Ureter (tissue), 1 donor: ENCODE measurements at places on chromosomes 5 and 9.

GRCh38 chr5:173522518-173522917 is 93.9 kb downstream of the BOD1 start:
- DNase-seq: no peak

GRCh38 chr5:76457674-76458485 is 54.8 kb downstream of the IQGAP2 start:
- no peak for DNase-seq

DNA sequence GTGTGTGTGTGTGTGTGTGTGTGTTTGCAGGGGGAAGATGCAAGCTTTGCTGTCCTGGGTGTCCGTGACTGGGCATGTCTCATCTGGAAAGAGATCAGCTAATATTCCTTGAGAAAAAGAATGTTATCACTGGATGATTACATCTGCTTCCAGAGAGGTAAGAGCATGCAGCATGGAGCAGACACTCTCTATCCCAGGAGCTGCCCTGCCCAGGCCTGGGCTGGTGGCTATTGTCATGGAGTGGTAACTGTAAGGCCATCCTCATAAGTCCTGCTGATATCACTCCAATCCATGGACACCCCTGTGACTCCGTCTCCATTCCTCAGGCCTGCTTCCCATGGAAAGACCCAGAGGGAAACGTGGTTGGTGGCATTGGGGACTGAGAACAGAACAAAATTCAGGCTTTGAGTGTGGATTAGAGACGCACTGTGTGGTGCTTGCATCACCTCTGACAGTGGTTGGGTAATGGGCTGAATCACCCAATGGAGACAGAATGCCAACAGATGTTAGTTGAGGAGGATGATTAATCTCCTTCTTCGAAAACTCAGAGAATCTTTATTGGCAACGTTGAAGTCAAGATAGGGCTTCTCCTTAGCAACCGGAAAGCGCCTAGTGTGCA is 52.0 kb upstream of the KCNIP1 start:
- no peak for DNase-seq

DNA sequence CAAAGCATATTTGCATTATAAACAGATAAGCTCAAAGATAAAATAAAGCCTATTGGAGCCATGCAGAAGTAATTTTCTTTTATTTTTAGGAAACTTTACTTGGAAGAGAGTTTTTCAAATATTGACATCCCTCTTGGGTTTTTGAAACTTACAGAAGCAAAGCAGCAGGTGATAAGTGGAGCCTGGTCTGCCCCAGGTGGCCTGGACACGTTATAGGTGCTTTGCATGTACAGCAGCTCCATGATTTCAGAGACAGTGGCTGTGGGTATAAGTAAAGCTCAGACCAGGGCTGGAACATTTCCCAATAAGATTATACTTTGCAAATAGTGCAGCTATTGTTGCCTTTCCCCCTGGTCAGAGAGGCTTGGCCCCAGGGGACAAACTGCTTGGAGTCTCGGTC is 51.5 kb downstream of the CCDC192 start:
- DNase-seq: no peak

DNA sequence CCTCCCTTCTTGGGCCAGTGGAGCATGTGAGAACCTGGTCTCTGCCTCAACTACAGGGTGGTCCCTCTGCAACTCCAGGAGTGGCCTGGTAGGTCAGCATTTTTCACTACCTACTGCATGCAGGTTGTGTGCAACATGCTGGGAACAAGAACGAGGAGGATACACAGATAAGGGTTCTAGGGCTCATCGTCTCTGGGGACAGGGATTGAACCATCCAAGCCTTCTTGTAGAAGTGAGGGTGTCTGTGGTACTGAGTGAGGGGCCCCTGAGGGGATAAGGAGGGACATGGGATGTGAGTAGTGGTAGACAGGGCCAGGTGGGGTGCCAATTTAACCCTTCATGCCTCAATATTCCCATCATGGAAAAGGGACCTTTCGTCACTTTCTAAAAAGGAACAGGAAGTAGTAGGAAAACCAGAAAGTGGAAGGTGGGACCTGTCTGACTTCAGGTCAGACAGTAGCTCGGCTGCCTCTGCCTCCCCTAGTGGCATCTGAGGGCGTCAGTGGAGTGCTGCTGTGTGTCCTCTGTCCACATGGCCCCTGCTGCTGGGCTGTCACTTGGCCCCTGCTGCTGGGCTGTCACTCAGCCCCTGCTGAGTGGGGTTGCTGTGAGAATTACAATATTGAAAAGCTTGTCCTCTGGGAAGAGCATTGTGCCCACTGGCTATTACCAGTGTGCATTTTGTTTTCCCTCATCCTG is 48.6 kb upstream of the RNU6ATAC start:
- no peak for DNase-seq

DNA sequence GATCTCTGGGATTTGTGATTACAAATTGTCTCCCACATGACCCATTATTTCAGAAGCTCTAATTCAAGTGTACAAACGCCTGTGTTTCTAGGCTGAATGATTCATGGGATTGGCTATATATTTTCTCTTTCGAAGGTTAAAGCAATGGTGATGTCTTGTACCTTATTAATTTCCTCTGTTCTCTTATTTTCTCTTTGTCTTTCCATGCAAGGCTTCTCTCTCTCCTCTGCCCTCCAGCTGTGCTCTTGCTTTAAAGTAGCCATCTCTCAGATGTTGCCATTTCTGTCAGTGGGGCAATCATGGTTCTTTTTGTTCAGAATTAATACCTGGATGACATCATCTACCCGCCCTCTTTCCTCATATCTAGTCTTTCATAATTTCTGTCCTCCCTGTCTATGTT is 184.3 kb upstream of the ATP10B start:
- no peak for DNase-seq

- DNase-seq: no peak
These were observed 1.0 kb downstream of the CSNK1A1 start for GRCh38 chr5:149550268-149550583.

DNA sequence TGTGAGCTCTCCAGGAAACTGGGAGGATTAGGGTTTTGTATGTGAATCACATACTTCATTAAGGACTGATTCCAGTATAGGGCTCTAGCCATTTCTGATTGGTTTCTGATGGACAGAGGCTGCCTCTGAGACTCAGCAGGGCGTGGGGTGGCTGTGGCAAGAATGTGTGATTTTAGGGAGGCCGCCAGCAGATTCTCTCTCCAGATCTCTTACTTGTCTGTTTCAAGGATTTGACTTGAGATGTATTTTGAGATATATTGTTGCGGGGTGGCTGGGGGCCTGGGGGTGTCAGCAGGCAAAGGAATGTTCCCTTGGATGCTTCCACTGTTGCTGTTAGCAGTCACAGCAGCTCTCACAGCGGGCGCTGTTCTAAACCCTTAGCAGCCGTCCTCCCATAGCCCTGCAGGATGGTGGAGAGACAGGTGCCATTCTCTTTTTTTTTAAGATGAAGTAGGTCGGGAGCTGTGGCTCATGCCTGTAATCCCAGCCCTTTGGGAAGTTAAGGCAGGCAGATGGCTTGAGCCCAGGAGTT is 8.0 kb upstream of the HNRNPAB start:
- DNase-seq: no peak

GRCh38 chr9:114034196-114034595 is 43.9 kb downstream of the AMBP start:
- peak; percentile 32 for DNase-seq

DNA sequence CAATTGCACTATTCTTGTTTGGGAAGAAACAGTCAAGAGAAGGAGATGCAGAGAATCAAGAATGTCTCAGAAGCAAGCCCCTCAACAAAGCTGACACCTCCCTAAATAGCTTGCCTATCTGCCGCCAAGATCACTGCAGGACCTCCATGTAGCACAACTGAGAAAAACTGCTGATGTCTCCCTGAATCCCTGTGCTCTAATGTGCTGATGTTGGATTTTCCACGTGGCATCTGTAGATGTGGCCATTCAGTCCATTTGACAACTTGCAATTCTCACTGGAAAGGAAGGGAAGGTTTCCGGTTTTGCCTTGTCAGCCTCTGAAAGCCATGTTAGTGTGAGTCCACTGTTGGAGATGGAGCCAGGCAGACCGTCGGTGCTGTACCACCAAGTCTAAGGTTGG is 374.0 kb downstream of the DIRAS2 start:
- no peak for DNase-seq

- no peak for DNase-seq
These were observed 32.6 kb upstream of the GOLPH3 start for GRCh38 chr5:32206509-32207354.

- no peak for DNase-seq
These were observed 34.2 kb downstream of the CDK7 start for GRCh38 chr5:69268899-69269298.

GRCh38 chr9:621201-621855 is 220.2 kb upstream of the DMRT1 start:
- DNase-seq: no peak

GRCh38 chr9:105198865-105199264 is 45.6 kb upstream of the SLC44A1 start:
- DNase-seq: no peak

- DNase-seq: no peak
These were observed 143.8 kb upstream of the CCDC152 start for GRCh38 chr5:42612750-42613366.

DNA sequence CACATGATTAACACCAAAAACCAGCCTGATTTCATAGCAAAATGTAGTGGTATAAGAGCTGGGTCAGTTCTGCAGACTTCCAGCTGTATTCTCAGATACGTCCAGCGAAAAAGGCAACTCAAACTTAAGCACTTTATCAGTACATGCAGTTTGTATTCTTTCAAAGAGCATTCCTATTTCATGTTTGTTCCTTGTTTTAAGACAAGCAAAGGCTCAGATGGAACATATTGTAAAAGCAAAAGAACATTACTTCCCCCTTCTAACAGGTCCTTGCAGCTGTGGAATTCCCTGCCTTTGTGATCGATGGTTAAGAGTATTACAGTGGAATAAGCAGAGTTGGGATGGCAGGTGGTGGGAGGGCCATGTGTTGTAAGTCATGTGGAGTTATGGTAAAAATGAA is 86.3 kb upstream of the GRHPR start:
- no peak for DNase-seq

DNA sequence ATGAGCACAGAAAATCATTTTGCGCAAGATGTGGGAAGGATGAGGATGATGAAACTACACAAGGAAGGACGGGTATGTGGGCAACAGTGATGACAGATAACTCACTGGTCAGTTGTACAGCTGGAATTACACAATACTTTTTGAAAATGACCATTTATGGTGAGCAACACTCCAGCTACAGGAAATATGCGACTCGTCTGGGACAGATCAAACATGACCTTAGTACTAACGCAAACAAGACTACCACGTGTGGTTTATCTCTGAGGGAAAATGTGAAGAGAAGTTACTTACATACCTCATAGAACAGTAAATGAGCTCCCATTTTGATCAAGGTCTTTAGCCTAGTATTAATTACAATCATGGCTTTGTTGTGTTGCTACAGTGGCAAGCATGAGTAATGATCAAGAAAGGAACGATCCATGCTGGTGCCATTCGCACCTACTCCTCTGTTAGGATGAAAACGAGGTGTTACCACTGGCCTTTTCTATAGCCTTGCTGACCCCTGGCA is 456.9 kb downstream of the BNC2 start:
- DNase-seq: no peak

DNA sequence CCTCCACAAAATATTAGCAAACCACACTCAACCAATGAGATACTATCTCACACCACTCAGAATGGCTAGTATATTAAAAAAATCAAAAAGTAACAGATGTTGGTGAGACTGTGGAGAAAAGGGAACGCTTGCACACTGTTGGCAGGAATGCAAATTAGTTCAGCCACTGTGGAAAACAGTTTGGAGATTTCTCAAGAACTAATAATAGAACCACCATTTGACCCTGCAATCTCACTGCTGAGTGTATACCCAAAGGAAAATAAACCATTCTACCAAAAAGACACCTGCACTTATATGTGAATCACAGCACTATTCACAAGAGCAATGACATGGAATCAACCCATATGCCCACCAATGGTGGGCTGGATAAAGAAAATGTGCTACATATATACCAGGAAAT is 393.5 kb downstream of the PDE4D start:
- DNase-seq: no peak

GRCh38 chr5:14945450-14945849 is 73.9 kb upstream of the ANKH start:
- DNase-seq: no peak

DNA sequence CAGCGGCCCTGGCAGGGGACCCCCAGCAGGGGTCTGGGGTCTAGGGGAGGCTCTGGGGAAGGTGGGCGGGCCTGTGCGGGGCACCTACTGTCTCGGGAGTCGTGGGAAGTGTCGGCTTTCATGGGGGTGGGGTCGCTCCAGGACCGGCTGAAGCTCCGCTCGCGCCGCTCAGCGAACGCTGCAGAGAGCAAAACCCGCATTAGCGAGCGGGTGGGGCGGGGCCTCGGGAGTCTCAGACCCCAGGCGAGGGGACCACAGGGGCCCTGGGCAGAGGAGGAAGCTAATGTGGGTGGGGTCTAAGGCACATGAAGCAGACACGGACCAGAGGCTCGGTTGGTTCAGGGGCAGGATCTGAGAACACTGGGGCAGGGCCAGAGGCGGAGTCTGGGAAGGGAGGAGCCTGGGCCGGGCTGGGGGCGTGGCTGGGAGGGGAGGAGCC is 5.5 kb downstream of the NSMF start:
- DNase-seq: peak; percentile 83

GRCh38 chr9:83622433-83622938 is 457 bp upstream of the IDNK start:
- DNase-seq: peak; percentile 75

DNA sequence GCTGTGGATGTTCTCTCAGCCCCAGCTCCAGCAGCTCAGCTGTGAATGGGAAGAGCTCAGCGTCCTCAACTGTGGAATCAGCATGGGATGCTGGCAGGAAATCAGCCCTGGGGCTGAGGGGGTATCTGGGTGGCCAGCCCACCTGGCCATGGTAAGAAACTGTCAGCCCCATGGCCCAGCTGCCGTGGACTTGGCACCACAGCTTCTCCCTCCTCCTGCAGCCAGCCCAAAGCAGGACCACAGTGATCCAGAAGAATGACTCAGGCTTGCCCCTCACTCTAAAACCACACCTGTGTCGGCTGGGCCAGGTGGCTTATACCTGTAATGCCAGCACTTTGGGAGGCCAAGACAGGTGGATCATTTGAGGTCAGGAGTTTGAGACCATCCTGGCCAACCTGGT is 48.0 kb downstream of the SAR1B start:
- no peak for DNase-seq

GRCh38 chr9:98506422-98507054 is 202.2 kb downstream of the GABBR2 start:
- DNase-seq: no peak

DNA sequence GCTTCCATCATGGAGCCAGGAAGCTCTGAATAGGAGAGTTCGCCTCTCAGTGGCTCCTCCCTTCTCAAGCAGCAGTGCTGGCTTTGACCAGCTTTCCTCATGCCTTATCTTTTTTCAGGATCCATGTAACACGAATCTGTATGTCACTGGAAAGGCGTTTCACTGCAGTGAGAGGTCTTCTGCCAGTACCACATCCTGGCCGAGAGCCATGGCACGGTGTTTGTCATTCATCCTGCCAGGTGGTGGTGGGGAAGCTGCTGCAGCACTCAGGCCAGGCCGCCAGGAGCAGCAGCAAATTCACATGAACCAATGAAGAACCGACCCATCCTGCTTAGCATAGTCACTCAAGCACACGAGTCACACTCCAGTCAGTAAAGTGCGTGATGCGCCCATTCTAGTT is 179.0 kb downstream of the FANCC start:
- no peak for DNase-seq
